T-cell (primary cell): ENCODE measurements at places on chromosomes 7 and 10. TPM values are rescaled to one million over a fixed set of nuclear protein-coding genes. Genes with fewer than 3 reads are reported as not detected.

DNA sequence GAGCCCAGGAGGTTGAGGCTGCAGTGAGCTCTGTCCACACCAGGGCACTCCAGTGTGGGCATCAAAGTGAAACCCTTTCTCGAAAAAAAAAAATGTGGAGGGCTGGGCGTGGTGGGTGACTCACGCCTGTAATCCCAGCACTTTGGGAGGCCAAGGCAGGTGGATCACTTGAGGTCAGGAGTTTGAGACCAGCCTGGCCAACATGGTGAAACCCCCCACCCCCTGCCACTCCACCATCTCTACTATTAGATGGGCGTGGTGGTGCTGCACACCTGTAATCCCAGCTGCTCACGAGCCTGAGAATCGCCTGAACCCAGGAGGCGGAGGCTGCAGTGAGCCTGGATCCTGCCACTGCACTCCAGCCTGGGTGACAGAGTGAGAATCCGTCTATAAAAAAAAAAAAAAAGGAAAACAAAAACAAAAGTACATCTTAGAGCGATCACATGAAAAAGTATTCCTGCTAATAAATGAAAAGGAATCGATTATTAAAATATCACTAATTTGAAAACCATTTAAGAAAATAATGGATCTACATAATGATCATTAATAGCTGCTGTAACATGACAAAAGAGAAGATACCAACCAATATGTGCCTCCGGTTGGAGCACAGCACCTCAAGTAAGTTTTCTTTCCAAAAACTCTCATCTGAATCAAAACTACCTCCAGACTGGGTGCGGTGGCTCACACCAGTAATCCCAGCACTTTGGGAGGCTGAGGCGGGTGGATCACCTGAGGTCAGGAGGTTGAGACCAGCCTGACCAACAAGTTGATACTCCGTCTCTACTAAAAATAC, 4.9 kb downstream of the HNRNPF start:
- H3K4me3 ChIP-seq, result peak overlapping the region; percentile 94
- H3K36me3 ChIP-seq, result peaks cover 18% of the 10 kb centered on the region
- H3K27ac ChIP-seq, result peak overlapping the region; percentile 100
- H3K4me1 ChIP-seq, result peaks cover 44% of the 10 kb centered on the region

DNA sequence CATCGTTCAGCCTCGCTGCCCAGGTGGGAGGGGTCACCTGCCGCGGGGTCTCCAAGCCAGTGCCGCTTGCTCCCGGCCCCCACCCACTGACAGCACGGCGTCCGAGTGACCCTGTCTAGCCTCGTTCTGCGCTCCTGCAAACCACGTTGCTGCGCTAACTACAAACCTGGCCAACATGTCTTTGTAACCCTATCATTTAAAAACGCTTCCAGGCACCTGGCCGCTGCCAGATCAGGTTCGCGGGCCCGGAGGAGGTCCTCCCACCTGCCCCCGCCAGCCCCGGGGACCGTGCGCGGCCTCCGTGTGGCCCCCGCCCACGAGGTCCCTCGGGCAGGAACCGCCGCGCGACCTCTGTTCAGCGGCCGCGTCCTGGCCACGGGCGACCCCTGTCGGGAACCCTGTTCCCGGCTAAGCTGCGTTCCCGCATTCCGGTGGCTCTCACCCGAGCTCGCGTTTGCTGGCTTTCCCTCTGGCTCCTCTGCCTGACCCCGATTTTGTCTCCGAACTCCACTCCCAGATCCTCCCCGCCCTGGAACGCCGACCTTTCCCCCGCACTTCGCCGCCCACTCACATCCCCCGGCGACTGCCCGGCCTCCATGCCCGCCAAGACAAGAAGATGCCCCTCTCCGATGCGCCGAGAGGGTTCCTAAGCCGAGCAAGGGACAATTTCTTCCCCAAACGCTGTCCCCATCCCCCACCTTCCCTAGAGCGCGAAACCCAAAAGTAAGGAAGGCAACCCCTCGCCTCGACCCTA, 2.4 kb downstream of the SFMBT2 start:
- no peak overlapping the region for H3K27ac ChIP-seq
- H3K4me1 ChIP-seq, result peaks cover 23% of the 10 kb centered on the region
- H3K36me3 ChIP-seq, result peaks cover 7% of the 10 kb centered on the region
- peak overlapping the region; percentile 80 for H3K4me3 ChIP-seq

DNA sequence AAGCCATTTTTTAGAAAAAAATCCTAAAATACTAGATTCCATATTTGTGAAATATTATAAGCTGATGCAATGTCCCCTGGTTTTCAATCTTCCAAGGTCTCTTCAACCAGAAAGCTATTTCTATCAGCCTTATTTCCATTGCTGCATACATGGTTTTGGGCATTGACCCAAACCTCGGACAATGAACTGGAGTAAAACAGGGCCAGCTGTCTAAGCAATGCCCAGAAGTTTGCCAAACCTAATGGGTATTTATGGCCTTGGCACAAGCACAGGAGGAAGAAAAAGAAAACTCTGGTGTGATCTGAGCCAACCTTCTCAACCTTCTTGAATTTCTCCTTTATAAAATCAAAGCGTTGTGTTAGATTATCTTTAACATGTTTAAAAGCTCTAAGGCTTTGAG, 402.3 kb downstream of the DNAJB9 start:
- DNase-seq, result no peak
- H3K36me3 ChIP-seq, result no peaks in the 10 kb centered on the region
- no peaks in the 10 kb centered on the region for H3K27me3 ChIP-seq
- H3K27ac ChIP-seq, result no peak overlapping the region
- no peaks in the 10 kb centered on the region for H3K4me1 ChIP-seq

COL13A1 gene
- total RNA-seq, result not detected
